ENCODE measurements at places on chromosomes 5 and 9.

GRCh38 chr5:142847898-142848790 is 78.0 kb downstream of the ARHGAP26 start:
- no peak for DNase-seq

- no peak for DNase-seq
Observed at GRCh38 chr9:27771803-27772545, 198.7 kb upstream of the C9orf72 start.

DNA sequence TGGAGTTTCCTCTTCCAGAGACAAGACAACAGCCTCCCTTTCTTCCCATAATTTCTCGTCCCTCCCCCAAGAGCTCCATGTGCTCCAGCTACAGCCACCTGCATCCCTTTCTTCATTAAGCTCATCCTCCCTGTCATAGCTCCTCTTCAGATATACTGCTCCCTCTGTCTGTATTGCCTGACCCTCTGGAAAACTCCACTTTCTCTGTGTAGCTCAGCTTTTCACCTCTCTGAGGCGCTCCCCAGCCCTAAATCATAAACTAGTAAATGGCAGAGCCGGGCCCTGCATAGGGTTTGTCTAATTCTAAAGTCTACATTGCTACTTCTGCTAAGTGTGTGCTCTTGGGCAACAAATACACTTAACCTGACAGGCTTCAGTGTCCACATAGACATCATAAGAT is 8.8 kb upstream of the PLIN2 start:
- no peak for DNase-seq

- no peak for DNase-seq
Observed at GRCh38 chr5:102130890-102131289, 165.2 kb downstream of the SLCO4C1 start.

DNA sequence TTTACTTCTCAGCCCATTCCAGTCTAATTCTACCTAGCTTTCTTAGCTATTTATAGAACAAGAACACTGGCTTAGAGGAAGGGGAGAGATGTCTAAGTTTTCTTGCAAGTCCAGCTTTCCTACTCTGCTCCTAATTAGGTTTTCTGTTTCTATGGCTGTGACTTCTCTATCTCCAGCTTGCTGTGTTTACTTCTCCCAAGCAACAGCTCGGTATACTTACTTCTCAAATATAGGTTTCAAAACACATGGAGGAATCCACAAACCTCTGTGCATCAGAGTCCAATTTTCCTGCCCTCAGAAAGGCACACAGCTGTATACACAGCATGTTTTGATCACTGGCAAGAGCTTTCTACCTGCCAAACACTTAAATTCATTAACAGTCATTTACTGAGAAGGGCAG is 17.4 kb upstream of the HMGCR start:
- DNase-seq: no peak

GRCh38 chr9:127778280-127779135 is at the start of gene SH2D3C:
Gene SH2D3C, minus strand, starts transcription at chr9:127778666. Its CDS starts 39 bp downstream, at chr9:127778627.
- DNase-seq: no peak

All from stimulated activated CD4-positive, alpha-beta T cell treated with anti-CD3 and anti-CD28 coated beads, Interleukin-2, amount 100 ng/mL, for 48 hours (primary cell).